Spinal cord (tissue), 10 donors: ENCODE measurements at places on chromosomes 4 and X. TPM values are rescaled to one million over a fixed set of nuclear protein-coding genes. Genes with fewer than 3 reads are reported as not detected.

The SYP gene
- total RNA-seq: 83.5 TPM

The MRPL1 gene
- total RNA-seq: 32.7 TPM

DNA sequence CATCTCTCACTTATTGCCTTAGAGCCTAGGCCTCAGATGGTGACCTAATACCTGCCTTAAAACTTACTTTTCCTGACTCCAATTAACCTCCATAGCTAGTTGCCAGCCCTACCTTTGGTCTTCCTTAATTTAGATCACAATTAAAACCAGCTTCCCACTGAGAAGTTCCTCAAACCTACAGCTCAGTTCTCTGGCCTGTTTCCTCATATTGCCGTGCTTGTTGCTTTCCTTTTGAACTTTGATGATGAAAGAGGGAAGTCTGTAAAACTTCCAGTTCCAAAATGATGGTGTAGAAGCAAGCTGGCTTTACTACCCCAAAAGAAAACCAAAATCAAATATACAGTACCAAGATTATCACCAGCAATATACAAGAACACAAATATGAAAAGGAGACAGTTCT, 28.9 kb upstream of the CAMK2D start:
- H3K4me1 ChIP-seq: no peaks in the 10 kb centered on the region
- H3K27ac ChIP-seq: no peak overlapping the region
- H3K4me3 ChIP-seq: no peak overlapping the region
- no peaks in the 10 kb centered on the region for H3K36me3 ChIP-seq

- no peaks in the 10 kb centered on the region for H3K4me1 ChIP-seq
- H3K27me3 ChIP-seq: no peaks in the 10 kb centered on the region
- no peak for DNase-seq
- H3K4me3 ChIP-seq: no peak overlapping the region
- H3K27ac ChIP-seq: no peak overlapping the region
These were observed 240.8 kb upstream of the ANXA3 start for GRCh38 chr4:78310740-78311115.

- no peaks in the 10 kb centered on the region for H3K27me3 ChIP-seq
- DNase-seq: no peak
- no peaks in the 10 kb centered on the region for H3K36me3 ChIP-seq
- H3K4me1 ChIP-seq: no peaks in the 10 kb centered on the region
- no peak overlapping the region for H3K4me3 ChIP-seq
These were observed 7.0 kb downstream of the VAMP7 start for GRCh38 chrX:155888139-155888538.

GRCh38 chr4:24470666-24471485, 113.5 kb downstream of the DHX15 start:
- H3K27me3 ChIP-seq: peaks cover 18% of the 10 kb centered on the region
- H3K4me3 ChIP-seq: peak overlapping the region; percentile 56
- DNase-seq: peak; percentile 26
- H3K4me1 ChIP-seq: peaks cover 29% of the 10 kb centered on the region
- H3K36me3 ChIP-seq: no peaks in the 10 kb centered on the region
- peak overlapping the region; percentile 64 for H3K27ac ChIP-seq

- H3K4me3 ChIP-seq: no peak overlapping the region
- H3K27ac ChIP-seq: no peak overlapping the region
- peaks cover 31% of the 10 kb centered on the region for H3K4me1 ChIP-seq
- H3K27me3 ChIP-seq: peaks cover 6% of the 10 kb centered on the region
These were observed 24.6 kb downstream of the NYX start for GRCh38 chrX:41471786-41472185.

- DNase-seq: no peak
- no peak overlapping the region for H3K4me3 ChIP-seq
- no peaks in the 10 kb centered on the region for H3K27me3 ChIP-seq
- no peak overlapping the region for H3K27ac ChIP-seq
These were observed 115.2 kb upstream of the AGA start for GRCh38 chr4:177557416-177557815.

- no peaks in the 10 kb centered on the region for H3K4me1 ChIP-seq
- H3K27me3 ChIP-seq: peaks cover 2% of the 10 kb centered on the region
- H3K36me3 ChIP-seq: no peaks in the 10 kb centered on the region
- H3K4me3 ChIP-seq: no peak overlapping the region
- DNase-seq: no peak
These were observed 337.1 kb upstream of the PUDP start for GRCh38 chrX:7485061-7485460.

DNA sequence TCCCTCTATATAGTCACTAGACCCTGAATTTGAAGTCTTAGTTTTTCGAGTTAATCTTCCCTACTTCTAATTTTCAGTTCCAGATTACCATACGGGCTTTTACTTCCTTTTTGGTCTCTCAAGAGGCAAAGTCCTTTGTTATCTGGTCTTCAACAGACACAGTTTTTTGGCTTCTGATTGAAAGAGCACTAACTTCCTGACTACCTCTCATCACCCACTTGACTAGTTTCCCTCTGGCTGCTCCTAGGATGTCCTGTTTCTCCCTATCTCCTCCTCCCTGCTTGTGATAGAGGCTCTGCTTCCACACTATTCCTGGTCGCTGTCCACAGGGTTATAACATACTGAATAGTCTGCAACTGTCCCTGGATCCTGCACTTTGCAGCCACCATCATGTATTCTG, 16.7 kb upstream of the WDR44 start:
- no peak overlapping the region for H3K4me3 ChIP-seq
- H3K4me1 ChIP-seq: no peaks in the 10 kb centered on the region
- H3K27ac ChIP-seq: no peak overlapping the region
- no peaks in the 10 kb centered on the region for H3K36me3 ChIP-seq
- no peak for DNase-seq
- H3K27me3 ChIP-seq: no peaks in the 10 kb centered on the region
